AML-193 (cell line): ENCODE measurements at places on chromosomes 1 and 21.

- no peak for DNase-seq
Observed at GRCh38 chr1:169486281-169487051, 722 bp upstream of the SLC19A2 start.

- DNase-seq = no peak
Observed at GRCh38 chr1:83113652-83114051, 885.3 kb downstream of the TTLL7 start.

- DNase-seq = no peak
Observed at GRCh38 chr1:230326971-230327891, 98.9 kb downstream of the PGBD5 start.

- no peak for DNase-seq
Observed at GRCh38 chr1:235259133-235259778, 68.7 kb downstream of the ARID4B start.

GRCh38 chr1:36116901-36117300 lies 8.1 kb downstream of the COL8A2 start:
- no peak for DNase-seq

- no peak for DNase-seq
Observed at GRCh38 chr1:19342062-19342750, 30.1 kb downstream of the SLC66A1 start.
